ENCODE measurements at places on chromosomes 6 and 20. TPM values are rescaled to one million over a fixed set of nuclear protein-coding genes. Genes with fewer than 3 reads are reported as not detected.

The PRL gene
- not detected for total RNA-seq

The FOXC1 gene
- 0.39 TPM for total RNA-seq

The SIRPB1 gene
- total RNA-seq, result 0.73 TPM

The CABLES2 gene
- total RNA-seq, result 1.4 TPM

The PHACTR1 gene
- 1.6 TPM for total RNA-seq

The FOXS1 gene
- total RNA-seq, result not detected

The PCSK2 gene
- total RNA-seq, result 0.04 TPM

The ELOVL5 gene
- total RNA-seq, result 52.2 TPM

The DNAH8 gene
- not detected for total RNA-seq

The MOXD1 gene
- total RNA-seq, result not detected

The HUS1B gene
- total RNA-seq, result not detected

The EEF1E1 gene
- 10.9 TPM for total RNA-seq

The ZNF341 gene
- total RNA-seq, result 1.4 TPM

- peak; percentile 59 for DNase-seq
These were observed 173.4 kb downstream of the MRPL14 start for GRCh38 chr6:43953794-43954310.

DNA sequence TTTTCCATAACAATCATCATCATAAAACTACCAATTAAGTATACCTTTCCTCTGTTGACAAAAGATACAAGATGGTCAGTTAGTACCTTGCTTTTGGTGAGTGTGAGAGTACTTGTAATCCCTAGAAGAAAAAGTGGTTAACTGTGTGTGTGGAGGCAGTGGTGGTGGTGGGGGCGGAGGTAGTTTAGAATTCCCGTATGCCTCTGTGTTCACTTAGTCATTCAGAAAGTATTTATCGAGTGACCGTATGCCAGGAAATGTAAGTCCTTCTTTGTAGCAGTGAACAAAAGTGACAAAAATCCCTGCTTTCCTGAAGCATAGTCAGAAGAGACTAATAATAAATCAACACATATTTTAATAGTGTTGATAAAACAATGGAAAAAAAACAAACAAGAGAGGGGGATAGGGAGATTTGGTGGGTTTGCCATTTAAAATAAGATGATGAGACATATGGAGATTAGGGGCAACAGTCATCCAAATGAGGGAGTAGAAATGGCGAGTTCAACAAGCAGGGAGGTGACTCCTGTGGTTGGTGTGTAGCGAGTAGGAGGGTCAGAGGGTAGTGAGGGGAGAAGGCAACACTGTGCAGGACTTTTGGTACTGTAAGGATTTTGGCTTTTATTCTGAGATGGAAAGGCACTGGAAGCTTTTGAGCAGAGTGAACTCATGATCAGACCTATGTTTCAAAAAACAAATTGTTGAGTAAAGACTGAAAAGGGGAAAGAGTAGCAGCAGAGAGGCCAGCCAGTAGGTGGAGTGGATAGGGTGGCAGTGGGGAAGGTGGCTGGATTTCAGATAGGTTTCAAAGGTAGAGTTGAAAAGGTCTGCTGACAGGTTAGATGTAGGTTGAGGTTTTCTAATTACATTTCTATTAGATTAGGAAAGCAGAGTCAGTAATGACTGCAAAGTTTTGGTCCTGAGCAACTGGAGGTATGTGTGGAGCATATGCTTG, 40.3 kb upstream of the SIM1 start:
- no peak for DNase-seq

DNA sequence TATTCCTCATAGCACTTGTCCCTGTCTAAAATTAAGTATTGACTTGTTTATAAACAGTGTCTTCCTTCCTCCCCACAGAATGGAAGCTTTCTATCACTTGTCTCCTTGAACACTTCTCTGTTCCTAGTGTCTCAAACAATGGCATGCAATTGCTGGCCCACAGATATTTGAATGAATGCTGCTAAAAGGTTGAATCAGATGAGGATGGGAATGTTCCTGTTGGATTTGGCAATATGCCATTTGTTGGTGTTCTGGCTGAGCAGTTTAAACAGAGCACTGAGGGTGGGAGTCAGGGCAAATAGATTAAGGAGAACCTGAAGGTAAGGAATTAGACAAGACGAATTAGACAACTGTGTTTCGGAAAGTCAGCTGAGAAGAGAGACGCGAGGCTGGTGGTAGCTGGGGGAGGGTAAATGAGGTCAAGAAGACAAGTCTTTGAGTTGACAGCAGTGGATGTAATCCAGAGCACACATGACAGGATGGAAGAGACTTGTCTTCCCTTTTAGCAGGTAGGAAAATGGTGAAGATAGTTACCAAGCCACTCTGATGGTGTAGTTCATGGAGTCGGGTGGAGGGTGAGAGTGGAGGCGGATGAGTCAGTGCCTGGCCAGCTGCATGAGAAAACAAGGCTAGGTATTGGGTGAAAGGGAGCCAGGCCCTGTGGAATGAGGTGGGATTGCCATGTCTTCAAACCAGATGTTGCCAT, 58.3 kb upstream of the GNRH2 start:
- DNase-seq, result no peak

DNA sequence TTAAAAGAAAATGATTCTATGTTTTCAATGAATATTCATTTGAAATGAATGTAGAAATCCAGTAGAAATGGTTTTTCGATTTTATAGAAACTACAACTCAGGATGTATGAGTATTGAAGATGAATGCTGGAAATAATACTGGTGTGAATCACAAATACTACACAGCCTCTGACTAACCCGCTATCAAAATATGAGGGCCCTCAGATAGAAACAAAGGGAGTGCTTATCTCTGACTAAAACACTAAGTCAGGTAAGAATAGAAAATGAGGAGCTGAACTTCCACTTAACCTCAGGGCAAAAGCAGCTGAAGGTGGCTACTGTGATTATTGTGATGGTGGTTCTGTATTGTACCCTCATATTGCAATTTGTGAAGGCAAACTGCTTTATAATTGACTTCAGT, 220.9 kb upstream of the RNF217 start:
- DNase-seq, result no peak

GRCh38 chr6:104954190-104954797, 2.6 kb upstream of the LIN28B start:
- no peak for DNase-seq

- no peak for DNase-seq
These were observed 20.3 kb upstream of the TENT5A start for GRCh38 chr6:81772741-81773140.

DNA sequence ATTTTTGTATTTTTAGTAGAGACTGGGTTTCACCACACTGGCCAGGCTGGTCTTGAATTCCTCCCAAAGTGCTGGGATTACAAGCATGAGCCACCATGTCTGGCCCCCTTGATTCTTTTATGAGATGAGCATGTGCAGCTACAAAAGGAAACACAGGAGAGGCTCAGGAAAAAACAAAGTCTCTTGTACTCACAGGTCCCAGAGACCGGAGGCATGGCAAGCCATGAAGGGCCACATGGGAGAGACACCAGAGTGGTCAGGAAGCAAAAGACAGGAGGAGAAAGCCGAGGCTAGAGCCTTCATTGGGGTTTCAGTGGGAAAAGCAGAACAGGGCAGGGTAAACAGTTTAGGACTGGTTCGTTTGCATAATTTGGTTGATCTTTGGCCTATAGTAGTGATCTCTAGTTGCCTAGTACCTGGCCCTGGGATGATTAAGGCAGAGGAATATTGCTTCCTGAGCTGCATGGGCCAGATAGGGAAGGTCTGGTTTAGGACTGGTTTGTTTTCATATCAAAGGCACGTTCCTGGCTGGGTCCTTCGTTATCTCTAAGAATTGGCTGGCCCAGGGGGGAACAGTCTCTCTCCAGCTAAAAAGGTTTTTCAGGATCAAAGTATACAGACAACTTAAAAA, 48.2 kb upstream of the PRND start:
- DNase-seq, result no peak

DNA sequence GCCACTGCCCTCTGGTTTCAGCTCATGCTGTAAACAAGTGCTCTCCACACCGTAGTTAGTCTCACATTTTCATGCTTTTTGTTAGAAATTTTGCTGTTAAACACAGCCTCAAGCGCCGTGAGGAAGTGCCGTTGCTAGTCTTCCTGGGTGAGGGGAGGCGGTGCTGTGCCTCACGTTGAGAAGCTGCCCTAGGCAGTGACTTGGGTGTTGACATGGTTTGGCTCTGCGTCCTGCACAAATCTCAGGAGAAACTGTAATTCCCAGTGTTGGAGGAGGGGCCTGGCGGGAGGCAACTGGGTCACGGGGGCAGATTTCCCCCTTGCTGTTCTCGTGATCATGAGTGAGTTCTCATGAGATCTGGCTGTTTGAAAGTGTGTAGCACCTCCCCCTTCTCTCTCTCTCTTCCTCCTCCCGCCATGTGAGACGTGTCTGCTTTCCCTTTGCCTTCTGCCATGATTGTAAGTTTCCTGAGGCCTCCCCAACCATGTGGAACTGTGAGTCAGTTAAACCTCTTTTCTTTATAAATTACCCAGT, 95.8 kb downstream of the ERMARD start:
- no peak for DNase-seq

GRCh38 chr20:5908981-5909380, 41.4 kb downstream of the TRMT6 start:
- DNase-seq, result no peak

- no peak for DNase-seq
These were observed 26.0 kb downstream of the GPX6 start for GRCh38 chr6:28489366-28490204.

DNA sequence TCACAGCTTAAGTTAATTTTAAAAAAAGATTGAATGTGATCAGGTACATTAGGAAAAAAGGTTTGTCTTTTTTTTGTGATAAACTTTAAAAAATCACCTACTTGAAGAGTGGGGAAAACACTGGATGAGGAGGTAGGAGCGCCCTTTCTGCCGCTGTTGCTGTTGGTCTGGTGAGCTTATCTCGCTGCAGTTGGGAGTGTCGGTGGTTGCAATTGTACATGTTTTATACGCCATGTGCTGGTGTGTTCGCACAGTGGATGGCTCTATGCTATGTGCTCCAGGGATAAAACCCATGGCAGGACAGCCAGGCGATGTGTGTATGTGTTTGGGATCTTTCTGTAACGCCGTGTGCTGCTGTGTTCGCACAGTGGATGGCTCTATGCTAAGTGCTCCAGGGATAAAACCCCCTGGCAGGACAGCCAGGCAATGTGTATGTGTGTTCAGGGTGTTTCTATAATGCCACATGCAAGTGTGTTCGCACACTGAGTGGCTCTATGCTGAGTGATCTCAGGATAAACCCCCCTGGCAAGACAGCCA, 1.7 kb downstream of the SLC22A3 start:
- DNase-seq, result no peak

- no peak for DNase-seq
These were observed 627.6 kb downstream of the MMUT start for GRCh38 chr6:48835421-48835958.

- no peak for DNase-seq
These were observed 10.4 kb downstream of the SRXN1 start for GRCh38 chr20:642398-643174.

DNA sequence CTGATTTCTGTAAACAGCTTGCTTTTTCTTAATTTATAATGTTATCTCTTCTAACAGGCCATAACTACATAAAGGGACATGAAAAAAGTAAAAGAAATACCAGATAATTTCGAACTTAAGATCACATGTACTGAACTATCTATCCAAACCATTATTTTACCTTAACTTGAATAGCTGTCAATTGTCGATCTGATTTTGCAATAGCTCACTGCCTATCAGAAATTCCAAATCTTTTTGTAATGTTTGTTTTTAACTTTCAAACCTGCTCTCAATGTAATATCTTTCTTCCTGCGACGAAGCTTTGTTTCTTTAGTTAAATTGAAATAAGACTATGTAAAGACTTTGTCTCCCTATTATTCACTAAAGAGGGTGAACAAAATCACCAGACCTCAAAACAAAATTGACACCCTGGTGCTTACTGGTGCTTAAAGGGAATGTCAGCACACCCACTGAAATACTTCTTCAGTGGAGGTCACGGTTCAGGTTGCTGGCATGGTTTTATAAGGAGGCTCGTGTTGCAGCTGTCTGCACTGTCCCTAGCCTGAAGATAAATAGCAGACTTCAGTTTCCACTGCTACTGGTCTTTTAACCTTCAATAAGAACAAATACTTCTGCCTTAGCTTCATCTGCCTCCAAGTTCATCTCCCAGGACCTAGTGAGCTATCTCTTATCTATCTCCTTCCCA, 117.5 kb upstream of the QKI start:
- no peak for DNase-seq

DNA sequence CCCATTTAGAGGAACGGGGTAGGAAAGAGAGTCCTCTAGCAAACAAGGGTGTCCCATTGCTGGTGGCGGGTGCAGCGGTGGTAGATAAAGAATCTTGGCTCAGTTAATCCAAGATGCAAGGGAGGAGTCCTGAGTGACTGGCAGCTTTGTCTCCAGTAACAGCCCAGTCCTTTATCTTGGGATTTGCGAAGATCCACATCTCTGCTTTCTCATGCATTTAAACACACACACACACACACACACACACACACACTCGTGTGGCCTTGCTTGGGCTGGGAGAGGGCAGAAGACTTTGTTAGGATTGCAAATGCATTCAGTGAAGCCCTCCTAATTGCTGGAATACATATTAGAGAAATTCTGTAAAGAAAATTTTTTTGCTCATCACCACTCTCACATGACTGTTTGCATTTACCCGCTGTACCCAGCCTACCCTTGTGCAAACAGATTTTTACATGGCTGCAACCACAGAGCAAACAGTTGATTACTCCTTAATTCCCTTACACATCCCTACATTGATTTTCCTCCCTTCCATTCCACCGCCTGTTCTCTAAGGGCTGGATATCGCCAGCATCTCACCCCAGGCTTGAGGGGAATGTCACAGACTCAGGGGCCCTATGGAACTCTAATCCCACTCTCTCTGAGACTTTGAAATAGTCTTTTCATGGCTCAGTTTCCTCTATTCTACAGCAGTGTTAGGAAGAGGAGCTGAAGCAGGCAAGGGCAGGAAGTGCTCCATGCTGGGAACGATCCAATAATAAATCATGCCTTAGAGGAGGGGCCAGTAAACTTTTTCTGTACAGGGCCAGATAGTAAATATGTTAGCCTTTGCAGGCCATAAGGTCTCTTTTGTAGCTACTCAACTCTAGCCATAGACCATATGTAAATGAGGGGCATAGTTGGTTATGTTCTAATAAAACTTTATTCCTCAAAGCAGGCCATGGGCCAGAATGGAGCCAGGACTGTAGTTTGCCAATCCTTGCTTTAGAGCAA, 3.5 kb downstream of the C6orf132 start:
- no peak for DNase-seq

DNA sequence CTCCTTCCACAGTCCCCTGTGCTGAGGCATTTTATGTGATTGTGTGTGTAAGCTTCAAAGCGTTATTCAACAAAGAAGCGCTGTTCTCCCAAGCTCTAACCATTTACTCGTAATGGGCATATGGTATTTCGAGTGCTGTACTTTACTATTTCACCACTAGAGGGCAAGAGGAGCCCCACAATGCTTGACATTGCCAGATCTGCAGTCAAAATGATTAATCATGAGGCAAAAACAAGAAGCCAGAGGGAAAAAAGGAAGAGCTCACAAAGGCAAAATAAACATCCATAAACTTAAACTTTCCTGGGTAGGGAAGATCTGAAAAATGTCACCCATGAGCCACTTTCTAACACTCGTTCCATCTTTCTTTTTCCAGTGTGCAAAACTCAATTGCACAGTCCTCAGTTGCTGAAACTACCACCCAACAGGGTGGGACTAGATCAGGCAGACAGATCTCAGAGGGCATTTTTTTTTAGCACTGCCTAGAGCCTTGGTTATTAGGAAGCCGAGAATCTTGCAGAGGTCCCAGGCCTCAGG, 215.0 kb upstream of the PLCB4 start:
- DNase-seq, result no peak

- no peak for DNase-seq
These were observed 338.3 kb upstream of the NT5E start for GRCh38 chr6:85111481-85112011.

GRCh38 chr6:125790358-125791150, at the start of gene NCOA7:
Gene NCOA7, plus strand, starts transcription at chr6:125790960. Its CDS starts 24,395 bp downstream, at chr6:125815355.
- DNase-seq, result peak; percentile 89

GRCh38 chr6:110029144-110029543, 51.0 kb downstream of the GPR6 start:
- DNase-seq, result no peak
